ENCODE measurements at places on chromosomes 5 and 9.

DNA sequence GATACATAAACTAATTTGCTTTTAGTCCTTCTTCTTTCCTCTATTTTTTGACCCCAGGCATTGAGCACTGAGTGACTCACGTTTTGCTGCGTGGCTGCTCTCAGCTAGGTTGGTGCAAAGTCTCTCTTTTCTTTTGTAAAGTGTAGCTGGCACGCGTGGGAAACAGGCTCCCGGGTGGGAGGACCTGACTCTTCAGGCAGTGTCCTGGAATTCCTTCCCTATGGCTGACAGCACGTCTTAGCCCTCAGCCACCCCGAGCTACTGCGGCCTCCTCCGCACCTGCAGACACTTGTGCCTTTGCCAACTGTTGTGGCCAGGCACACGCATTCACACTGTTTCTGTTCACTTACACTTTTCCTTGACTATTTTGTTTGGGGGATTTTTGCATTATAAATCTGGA is 877 bp upstream of the SCGB3A1 start:
- DNase-seq: no peak

DNA sequence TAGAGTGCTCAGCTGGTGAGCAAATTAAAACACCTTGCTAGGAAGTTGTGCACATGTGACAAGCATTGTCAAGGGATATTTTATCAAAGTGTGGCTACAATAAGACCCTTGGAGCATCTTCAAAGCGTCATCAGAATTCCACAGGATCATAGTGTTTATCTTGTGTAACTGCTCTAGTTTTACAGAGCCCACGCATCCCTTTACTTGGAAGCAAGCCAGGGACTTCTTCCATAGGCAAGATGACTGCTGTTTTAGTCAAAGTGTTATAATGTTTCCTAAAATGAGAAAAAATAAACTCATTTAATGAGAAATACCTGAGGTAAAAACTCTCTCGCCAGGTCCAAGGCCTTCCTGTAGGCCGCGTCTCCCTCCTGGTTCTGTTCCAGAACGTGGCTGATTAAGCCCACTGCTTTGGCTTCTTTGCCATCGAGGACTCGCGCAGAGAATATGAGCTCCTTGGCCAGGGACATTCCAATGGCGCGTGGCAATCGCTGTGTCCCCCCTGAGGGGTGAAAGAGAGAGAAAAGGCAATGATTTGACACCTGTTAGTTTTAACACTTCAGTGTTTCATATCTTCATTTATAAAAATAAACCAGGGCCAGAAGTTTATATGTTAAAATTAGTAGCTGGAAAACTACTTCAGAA is 141.1 kb downstream of the AUH start:
- no peak for DNase-seq

- DNase-seq: no peak
Measured at GRCh38 chr9:34338665-34339385, 9.5 kb downstream of the NUDT2 start.

- DNase-seq: no peak
Measured at GRCh38 chr5:178415353-178415752, 174.8 kb downstream of the COL23A1 start.

DNA sequence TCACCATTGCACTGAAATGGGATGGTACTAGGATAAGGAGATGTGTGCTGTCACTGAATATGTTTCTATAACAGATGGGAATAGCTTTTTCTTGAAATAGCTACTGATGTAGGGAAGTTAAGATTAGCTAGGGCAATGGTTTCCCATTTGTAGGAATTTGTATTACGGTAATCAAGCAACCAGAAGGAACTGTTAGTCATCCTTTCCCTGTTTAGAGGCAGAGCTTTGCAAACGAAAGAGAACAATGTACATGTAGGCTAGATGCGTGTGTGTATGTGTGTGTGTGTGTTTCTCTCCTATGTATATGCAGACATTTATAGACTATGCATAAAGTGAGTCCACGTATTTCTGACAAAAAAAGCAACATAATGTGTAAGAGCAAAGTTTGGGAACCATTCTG is 171.9 kb upstream of the GRIA1 start:
- DNase-seq: no peak

- no peak for DNase-seq
Measured at GRCh38 chr9:107737987-107738743, 248.6 kb upstream of the KLF4 start.

DNA sequence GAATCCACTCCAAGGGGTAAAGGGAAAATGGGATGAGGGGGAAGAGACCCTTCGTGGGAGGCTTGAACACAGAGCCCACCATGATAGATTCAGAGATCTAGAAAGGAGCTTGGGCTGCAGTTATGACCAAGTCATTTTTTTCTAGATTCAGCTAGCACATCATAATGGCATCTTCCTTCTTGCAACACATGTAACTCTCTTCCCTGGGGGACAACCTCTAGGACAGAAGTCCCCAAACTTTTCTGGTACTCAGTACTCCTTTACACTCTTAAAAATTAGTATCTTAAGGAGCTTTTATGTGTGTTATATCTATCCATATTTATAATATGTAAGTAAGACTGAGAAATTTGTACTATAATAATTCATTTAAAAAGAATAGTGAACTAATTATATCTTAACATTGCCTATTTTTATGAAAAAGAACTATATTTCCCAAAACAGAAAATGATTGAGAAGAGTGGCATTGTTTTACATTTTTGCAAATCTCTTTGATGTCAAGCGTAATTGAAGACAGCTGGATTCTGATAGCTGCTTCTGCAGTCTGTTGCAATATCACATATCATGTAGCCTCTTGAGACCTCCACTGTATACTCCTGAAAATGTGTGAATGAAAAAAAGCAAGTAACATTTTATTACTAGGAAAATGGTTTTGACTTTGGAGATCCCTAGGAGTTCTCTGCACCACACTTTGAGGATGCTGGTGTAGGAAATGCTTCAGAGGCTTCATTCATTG is 875 bp downstream of the ACO1 start:
- no peak for DNase-seq

Data from stimulated activated CD4-positive, alpha-beta T cell treated with anti-CD3 and anti-CD28 coated beads, Interleukin-12 subunit alpha, Interleukin-12 subunit beta, amount 100 ng/mL, for 48 hours (primary cell).